ENCODE measurements at places on chromosomes 12 and 14.
A peak's percentile ranks its signal among the peaks of the same experiment; 100 is the strongest.

- DNase-seq: no peak
Observed at GRCh38 chr14:64062381-64063115, 209.7 kb downstream of the SYNE2 start.

- no peak for DNase-seq
Observed at GRCh38 chr14:94481468-94482131, 5.6 kb upstream of the SERPINA9 start.

DNA sequence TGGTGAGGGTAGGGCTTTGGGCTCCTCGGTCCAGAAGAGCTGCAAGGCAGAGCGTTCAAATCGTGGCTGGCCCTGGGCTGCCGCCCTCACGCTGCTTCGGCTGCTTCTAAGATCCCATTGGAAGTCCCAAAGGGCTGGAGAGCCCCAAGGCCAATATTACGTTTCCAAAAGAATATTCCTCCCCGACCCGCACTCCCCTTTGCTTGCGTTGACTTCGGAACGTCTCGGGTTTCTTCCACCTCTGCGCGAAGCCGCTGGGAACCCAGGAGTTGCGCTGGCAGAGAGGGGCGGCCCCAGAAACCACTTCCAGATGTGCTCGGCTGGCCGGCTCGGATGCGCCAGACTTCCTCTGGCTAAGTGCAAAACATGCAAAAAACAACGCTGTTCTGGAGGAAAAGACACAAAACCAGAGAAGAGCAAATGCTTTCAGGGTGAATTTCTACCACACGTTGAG, at the start of gene GLT8D2:
Gene GLT8D2 (minus strand): TSS at position 285 of the 454 bp plus-strand sequence. CDS start 30,539 bp downstream, outside the sequence.
- DNase-seq: peak; percentile 34

DNA sequence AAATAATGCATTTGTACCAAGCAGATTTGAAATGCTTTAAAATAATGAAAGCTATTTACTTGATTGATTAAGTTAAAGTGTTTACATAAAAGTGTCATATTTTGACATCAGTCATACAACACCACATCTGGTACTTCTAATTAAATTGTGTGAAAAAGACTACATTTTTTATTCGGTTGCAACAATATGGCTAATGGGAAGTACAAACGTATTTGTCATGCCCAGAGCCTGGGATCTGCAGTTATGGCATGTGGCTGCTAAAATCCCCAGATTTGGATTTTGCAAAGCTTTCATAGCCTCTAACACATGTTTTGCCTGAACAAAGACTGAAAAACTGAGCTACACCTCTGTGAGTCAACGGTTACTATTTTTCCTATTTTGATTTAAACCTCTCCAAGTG, 66.6 kb downstream of the LLPH start:
- no peak for DNase-seq

- DNase-seq: no peak
Observed at GRCh38 chr12:49022558-49023178, 4.1 kb upstream of the PRKAG1 start.

- DNase-seq: no peak
Observed at GRCh38 chr14:96407935-96408570, 16.1 kb downstream of the AK7 start.

DNA sequence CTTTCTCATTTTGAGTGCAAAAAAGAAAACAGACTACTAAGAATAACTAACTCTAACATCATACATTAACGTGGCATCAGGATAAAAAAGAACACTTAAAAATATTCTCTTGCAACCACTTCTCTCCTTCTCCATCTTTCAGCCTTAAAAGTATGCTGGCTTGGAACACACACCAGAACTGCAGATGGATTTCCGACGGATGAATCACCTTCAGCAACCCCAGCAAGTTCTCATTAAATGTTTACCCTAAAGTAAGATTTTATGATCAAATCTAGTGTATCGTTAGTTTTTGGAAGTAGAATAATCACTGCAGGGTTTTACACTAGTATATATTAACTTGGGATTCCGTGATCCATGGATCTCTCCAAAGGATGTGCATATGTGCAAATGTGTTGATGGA, 1.2 kb downstream of the NEK9 start:
- DNase-seq: no peak

GRCh38 chr12:80769553-80770140, 52.9 kb downstream of the MYF5 start:
- DNase-seq: no peak

GRCh38 chr14:104239861-104240301, 101.5 kb downstream of the KIF26A start:
- DNase-seq: no peak

DNA sequence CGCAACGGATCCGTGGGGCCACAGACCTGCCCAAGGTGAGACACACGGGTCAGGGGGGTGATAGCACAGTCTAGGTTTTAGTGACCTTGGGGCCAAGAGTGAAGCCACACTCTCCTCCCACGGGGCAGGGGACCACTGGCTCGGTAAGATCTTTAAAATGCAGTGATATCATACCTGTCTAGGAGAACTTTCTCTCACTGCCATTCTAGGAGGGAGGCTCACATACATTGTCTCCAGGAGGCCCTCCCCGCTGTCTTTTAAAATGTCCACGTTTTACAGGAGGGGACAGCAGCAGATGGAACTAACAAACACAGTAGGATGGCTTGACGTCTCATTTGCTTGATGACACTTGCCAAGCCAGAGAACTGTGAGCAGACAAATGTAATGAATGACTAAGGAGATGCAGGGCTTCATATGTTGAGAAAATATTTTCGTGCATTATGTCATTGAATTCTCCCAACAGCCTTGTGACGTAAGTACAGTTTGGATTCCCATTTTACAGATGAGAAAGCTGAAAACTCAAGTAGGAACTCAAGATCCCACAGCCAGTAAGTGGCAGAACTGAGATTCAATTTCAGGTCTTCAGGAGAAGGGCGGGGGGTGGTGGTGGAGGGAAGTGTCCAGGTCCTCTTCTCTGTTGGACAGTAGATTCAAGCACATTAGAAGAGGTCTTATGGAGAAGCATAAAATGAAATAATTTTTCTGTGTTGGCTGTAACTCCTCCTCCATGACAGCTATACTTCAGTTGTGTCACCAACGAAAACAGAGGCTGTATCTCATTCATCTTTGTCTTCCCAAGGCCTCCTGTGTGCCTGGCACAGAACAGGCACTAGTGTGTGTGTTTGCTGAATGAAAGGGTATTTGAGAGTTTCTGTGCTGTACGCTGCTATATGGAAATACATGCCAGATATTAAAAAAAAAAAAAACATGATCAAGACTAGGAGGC, 2.1 kb downstream of the VASH1 start:
- DNase-seq: no peak

DNA sequence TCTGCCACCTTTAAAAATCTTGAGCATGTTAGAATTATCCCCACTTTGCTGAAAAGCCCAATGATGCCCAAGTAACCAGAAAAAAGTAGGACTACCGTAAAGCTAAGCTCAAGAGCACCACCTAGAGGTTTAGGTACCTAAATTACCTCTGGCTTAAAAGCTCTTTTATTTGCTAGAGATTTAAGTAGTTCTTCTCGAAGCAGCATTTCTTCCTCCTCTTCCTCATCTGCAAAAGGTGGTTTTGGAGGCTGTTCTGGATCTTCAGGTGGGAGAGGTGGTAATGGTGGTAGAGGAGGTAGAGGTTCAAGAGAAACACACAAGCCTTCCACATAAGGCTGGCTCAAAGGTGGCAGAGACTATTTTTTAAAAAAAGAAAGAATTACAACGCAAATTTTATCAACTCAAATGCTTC, 26.9 kb downstream of the ZFC3H1 start:
- no peak for DNase-seq

- DNase-seq: no peak
Observed at GRCh38 chr14:99473458-99473857, 7.2 kb downstream of the SETD3 start.

- no peak for DNase-seq
Observed at GRCh38 chr14:68663385-68664076, 129.3 kb downstream of the ZFP36L1 start.

DNA sequence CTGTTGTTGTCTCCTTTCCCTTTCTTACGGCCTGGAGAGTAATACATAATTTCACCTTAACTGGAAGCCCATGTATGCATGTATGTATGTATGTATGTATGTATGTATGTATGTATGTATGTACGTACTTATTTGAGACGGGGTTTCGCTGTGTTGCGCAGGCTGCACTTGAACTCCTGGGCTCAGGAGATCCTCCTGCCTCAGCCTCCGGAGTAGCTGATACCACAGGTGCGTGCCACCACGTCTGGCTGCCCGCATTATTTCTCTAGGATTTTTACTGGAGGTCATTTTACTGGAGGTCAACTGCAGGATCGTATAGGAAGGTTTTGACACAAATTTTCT, 644 bp upstream of the OS9 start:
- DNase-seq: no peak

- no peak for DNase-seq
Observed at GRCh38 chr12:59911516-59911915, 315.7 kb downstream of the SLC16A7 start.

- no peak for DNase-seq
Observed at GRCh38 chr12:105222726-105223351, 13.1 kb downstream of the APPL2 start.

DNA sequence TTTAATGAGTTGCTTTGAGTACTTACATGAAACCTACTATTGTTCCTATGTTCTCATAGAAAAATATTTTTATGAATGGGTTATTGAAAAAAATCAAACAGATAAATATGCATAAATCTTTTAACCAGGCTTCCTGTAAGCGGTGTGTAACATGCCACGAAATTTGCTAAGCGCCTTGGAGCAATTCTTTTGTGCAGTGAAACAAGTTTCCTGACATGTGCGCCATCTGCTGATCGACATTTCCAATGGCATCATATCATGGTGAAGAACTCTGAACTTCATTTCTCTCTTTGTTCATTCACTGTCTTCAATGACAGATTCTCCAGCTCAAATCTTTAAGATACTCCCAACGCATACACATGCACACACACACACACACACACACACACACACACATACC, 145.6 kb upstream of the NAV3 start:
- peak; percentile 18 for DNase-seq

- DNase-seq: peak; percentile 2
Observed at GRCh38 chr14:88879022-88879421, 54.6 kb downstream of the TTC8 start.

GRCh38 chr14:24113801-24114531, 611 bp upstream of the DCAF11 start:
- peak; percentile 80 for DNase-seq

- no peak for DNase-seq
Observed at GRCh38 chr12:104736307-104736706, 221.8 kb downstream of the SLC41A2 start.

- DNase-seq: no peak
Observed at GRCh38 chr12:8482571-8483061, 26.9 kb downstream of the CLEC6A start.

GRCh38 chr14:92400579-92401444, 77.8 kb downstream of the SLC24A4 start:
- DNase-seq: no peak

DNA sequence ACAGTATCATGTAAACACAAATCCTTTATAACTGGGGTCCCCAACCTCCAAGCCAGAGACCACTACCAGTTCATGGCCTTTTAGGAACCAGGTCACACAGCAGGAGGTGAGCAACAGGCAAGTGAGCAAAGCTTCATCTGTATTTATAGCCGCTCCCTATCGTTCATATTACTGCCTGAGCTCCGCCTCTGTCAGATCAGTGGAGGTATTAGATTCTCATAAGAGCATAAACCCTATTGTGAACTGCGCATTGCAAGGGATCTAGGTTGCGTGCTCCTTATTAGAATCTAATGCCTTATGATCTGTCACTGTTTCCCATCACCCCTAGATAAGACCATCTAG, 49.9 kb downstream of the LRP6 start:
- DNase-seq: no peak

DNA sequence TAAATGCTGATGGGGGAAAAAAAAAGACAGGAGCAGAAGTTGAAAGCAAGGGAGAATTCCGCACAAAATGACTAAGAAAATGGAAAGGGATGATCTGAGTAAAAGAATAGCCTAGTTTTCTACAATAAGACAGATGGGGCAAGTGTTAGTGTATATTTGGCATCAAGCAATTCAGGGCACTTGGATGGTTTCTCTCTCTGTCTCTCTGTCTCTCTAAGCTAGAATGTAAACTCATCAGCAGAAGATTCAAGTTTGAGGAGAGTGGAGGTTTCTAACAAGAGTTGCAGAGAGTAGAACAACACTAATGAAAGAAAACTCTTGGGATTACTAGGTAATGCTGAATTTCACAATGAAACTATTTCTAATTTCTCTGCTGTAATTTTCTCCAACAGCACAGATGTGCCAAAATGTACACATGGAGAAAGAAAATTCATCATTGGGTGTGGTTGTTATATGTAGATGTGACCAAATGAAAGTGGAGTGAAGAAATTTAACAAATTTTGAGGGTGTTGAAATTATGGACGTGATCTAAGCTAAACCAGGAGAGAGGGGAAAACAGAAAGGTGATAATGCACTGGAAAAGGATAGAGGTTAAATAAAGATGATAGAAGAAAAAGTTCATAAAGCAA, 237.1 kb downstream of the ACSS3 start:
- DNase-seq: no peak

DNA sequence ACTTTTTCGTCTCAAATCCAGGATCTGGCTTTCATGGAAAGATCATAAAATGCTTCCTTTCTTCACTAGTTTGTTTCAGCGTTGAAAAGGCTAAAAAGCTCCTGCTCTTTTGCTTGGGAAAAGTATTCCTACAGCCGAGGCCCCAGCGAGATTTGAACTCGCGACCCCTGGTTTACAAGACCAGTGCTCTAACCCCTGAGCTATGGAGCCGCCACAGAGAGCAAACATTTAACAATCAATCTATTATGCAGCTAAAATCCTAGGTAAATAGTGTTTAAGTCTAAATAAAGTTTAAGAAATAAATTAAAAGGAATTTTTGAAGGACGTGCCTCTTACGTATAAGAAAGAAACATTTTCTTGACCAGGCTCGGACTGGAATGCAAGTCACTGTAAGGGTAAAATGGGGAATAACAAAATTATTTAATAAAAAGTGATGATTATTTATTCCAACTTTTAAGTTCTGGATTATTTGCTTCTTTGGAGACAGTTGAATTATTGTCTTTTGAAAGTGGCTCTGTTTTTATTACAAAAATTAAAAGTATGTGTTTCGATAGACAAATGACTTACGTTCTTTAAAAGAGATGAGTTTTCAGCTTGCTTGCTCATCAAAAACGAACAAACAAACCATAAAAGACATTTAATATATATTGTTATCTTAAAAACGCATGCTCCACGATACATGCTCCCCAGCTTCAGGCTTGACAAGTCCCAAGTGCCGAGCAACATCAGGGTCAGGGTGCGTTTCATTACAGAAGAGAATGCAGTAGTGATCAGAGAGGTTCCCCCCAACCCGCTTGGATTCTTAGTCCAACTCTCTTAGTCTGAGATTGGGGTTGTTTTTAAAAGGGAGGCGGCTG, 10.2 kb downstream of the OR6S1 start:
- DNase-seq: peak; percentile 6

DNA sequence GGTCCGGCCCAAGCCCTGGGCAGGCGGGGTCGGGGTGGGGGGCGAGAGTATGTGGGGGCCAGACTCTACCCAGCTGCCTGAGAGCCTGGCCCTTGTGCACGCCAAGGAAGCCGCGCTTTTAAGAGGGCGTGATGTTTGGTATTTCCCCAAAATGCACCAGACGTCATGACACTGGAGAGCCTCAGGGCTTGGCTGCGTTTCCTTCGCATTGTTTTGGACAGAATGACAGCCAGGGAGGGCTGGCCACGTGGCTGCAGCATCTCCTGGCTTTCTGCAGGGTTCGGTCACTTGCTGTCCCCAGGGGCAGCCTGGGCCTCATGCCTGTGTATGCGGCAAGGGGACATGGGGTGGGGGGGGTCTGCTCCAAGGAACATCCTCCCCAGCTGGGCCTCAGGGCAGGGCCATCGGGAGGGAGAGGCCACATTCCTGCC, 16.1 kb upstream of the NUDT14 start:
- no peak for DNase-seq

Measured in T1000 (cell line).